ENCODE measurements at places on chromosomes 3 and 15.

- DNase-seq = no peak
These were observed 192.3 kb downstream of the IGSF11 start for GRCh38 chr3:118842147-118842863.

DNA sequence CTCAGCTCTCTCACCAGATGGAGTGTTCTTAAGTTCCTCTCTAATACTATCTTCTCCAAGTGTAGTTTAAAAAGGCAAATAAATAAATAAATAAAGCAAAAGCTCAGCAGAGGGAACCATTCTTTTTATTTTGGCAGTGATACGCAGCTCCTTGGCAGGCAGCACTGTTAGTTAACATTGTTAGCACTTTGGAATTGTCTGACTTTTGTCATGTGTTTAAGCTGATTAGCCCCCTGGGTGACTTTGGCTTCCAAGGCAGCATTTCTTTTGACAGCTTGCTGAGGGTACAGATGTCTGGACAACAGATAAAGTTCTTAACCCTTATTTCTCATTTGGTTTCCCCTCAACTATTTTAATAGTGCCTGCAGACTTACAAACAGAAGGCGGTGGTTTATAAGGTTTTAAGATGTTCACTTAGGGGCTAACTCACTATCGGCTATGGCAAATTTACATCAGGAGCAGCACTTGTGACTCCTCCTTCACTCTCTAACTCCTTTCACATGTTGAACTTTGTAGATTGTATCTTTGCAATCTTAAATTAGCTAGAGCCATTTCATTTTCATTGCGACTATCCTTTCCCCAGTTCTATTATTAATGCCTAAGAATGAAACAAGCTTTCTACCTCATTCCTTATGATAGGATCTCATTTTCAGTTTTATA lies 213.4 kb downstream of the ZBBX start:
- DNase-seq = no peak

- no peak for DNase-seq
These were observed 22.5 kb downstream of the DMXL2 start for GRCh38 chr15:51600114-51600513.

GRCh38 chr3:194300382-194300758 lies 50.8 kb downstream of the CPN2 start:
- no peak for DNase-seq

DNA sequence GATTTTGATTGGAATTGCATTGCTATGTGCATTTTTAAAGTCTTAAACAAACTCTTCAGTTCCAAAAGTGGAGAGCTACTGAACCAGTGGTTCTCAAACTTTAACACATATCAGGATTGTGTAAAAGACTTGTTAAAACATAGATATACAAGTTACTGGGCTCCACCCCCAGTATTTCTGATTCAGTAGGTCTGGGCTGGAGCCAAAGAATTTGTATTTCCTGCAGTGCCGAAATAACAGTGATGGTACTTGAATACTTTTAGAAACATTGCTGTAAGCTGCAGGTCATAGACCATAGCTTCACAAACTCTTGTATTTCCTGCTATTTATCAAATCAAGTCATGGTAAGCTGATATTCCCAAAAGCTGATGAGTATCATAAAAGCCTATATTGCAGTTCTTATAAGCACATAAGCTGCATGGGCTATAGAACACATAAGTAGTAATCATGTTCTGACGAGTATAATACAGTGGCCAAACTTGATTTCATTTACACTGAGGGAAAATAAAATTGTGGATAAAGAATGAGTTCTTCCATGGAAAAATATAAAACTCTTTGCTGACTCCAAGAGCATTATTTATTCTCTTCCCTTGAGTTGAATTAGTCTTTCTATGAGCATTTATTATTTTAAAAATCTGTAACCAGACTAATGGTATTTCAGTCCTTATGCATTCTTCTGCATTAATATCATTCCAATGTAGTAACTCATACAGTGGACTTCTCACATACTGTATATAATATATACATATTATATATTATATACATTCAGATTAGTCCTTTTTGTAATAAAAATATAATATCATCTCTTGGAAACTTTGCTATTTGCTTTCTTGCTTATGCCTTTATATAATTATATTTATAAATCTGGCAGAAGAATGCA lies 550.5 kb upstream of the AGTR1 start:
- no peak for DNase-seq

DNA sequence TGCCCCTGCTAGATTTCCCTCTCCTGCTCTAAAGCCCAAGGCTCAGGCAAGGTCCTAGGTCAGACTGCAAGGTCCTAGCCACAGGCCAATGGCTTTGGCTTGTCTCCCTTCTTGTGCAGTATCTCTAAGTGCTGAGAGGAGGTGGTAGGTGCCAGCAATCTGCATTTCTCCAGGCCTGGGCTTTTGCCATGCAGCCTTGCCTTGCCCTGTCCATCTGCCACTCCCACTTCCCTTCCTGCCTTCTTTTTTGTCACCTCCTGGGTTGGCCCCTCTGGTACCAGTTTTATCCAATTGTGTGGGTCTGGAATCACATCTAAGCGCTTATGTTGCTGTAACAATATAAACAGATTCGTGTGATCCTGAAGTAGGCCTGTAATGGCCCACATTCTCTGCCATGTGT lies 109.9 kb downstream of the MYRIP start:
- DNase-seq = no peak

GRCh38 chr15:74502301-74502700 lies 38.7 kb upstream of the ARID3B start:
- no peak for DNase-seq
